NCI-H226 (cell line): ENCODE measurements at places on chromosomes 4 and X.

- DNase-seq = no peak
These were observed 73.1 kb downstream of the WFS1 start for GRCh38 chr4:6342530-6343293.

GRCh38 chrX:18886344-18887161 lies 97.4 kb downstream of the PHKA2 start:
- peak; percentile 12 for DNase-seq

DNA sequence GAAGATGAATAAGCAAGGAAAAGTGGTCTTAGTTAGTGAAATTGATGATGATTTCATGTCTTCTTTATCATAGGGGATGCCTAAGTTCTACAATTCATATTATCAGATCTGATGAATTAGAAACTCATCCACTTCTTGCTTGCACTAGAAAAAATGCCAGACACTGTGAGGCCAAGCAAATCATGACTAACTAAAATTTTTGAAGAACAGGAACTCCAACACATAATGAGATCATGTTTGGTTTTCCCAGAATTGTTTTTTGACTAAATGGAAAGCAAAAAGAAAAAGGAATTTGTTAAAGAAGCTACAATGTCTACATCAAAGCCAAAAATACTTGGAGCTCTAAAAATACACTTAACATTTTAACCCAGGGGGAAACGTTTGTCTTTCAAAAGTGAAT lies 120.4 kb downstream of the ARSF start:
- DNase-seq = no peak

DNA sequence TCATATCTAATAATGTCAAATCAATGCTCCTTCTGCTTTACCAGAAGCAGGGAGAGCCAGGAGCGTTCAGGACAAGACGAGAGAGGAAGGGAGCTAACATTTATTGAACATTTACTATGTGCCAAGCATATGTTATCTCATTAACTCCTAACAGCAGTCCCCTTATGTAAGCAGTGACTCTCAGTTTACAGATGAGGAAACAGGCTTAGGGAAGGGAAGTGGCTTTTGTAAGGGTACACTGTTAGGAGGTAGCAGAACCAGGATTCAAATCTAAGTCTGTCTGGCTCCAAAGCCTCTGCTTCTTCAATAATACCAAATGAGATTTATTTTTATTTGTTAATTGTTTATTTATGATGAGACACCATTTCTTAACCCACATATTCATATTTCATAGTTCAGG lies 2.6 kb upstream of the STARD8 start:
- no peak for DNase-seq

- no peak for DNase-seq
These were observed 32.0 kb downstream of the DAPP1 start for GRCh38 chr4:99848591-99849001.

DNA sequence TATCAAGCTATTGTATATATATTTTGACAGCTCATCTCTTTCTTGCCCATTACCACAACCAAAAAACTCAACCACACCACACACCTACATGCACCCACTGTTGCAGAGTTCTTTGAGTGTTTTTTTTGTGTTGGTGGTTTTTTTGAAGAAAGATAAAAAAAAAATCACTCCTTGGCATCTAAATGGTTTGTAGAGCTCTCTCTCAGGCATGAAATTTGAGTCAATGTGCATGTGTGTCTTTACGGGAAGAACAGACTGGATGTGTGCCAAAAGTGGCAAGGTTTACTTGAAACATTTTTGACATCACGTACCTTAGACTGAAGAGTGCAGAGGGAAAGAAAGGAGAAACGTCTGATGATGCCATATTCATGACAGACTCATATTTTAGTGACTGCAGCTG lies 154.2 kb downstream of the FHIP1A start:
- no peak for DNase-seq

GRCh38 chrX:7515681-7516413 lies 327.1 kb upstream of the VCX start:
- peak; percentile 22 for DNase-seq

DNA sequence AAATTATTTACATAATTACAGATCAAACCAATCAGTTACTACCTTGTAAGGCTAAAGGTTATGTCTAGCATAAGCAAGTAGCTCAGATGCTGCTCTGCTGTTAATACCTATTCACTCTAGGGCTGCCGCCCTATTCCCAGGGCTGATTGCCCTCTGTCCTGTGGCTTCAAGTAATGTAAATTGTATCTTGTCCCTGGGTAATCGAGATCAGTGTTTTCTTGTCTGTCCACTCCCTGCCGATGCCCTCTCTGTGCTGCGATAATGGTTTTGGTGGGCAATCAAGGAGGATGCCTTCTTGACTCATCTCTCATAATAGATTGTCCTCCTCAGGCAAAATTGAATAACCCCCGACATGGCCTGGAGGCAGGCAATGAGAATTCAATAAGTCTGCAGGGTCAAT lies 641.0 kb upstream of the PITX2 start:
- DNase-seq = no peak

DNA sequence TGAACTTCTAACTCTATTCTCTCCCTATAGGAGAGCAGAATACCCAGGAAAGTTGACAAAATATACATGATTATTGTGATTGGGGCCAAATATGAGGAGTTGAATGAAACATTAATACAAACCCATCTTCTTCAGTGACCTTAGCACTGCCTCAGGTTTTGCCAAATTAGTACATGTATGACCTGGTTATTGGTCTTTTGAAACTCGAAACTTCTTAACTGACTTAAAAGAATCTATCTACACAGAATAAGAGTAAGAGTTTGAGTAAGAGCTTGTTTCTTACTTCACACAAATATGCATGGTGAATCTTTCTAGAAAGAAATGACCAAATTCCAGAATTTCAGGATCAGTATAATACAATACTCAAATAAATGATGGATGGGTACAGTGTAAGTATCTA lies 213.0 kb upstream of the GK2 start:
- no peak for DNase-seq

DNA sequence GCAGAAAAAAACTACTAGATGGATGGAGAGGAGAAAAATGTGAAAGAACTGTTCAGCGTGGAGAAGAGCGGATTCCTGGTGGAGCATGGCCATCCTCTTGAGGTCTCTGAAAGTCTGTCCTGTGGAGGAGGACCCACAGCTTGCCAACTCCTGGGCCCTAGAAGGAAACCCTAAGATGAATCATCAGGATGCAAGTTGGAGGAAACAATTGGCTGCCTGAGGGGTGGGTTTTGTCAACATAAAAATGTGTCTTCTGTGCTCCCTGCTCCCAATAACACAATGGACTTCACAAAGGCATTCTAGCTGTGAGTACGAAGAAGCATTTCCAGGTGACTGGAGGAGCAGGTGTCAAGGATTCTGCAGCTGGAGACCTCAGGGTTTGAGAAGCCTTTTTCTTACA lies 37.2 kb downstream of the CNGA2 start:
- no peak for DNase-seq

DNA sequence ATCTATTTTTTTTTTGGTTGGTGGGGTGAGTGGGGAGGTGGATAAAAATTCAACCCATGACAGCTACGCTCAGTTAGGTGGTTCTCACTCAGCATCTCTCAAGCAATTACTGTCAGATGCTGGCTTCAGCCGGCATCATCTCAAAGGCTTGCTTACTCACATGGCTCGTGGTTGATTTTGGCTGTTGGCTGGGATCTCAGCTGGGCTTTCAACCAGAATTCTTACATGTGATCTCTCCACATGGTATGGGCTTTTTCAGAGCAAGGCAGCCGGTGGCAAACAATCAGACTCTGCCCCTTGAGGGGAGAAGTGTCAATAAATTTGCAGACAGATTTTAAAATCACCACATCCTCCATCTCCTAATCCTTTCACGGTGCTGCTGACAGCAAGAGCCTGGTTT lies 47.2 kb downstream of the SLC34A2 start:
- DNase-seq = peak; percentile 80

DNA sequence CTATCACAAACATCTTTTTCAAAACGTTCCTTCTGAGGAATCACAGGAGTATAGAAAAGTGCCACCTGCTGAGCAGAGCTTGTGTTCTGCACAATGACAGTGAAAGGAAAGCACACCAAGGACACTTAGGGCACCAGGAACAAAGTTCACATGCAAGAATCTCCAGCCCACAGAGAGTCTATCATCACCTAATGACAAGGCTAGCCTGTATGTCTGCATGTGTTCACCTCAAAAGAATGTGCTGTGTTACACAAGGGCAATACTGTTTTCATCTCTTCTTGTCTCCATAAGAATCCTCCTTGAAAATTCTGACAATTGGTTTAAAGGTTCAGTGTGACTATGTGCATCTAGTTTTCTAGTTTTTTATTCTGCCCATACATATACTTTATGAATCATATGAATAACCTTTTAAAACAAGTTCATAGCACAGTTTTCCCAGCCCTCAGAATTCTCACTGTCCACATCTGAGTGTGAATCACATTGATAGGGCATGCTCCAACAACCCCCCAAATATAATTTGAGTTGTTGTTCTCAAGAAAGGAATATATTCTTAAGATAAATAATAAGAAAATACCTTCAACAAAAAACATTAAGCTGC lies 118.0 kb downstream of the PWWP3B start:
- DNase-seq = peak; percentile 32

GRCh38 chrX:1321674-1322073 lies 14.9 kb upstream of the IL3RA start:
- no peak for DNase-seq

DNA sequence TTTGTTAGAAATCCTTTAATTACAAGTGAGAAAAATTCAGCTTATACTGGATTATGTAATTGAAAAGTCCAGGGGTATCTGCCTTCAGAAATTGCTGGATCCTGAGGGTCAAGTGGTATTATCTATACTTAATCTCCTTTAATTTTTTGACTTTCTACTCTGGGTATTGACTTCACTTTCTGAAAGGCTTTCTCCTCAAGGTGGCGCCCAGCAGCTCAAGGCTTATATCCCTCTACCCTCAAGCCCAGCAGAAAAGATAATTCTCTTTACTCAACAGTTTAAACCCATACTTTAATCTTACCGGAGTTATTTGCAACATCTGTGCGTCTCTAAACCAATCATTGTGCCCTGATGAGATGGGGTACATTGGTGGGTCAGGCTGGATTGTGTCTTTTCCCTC lies 129.5 kb downstream of the LARP7 start:
- DNase-seq = no peak
